Large intestine (tissue), 12 donors: ENCODE measurements at places on chromosomes 3 and 15. TPM values are rescaled to one million over a fixed set of nuclear protein-coding genes. Genes with fewer than 3 reads are reported as not detected.

- no peak for DNase-seq
These were observed 119.9 kb upstream of the GAP43 start for GRCh38 chr3:115503394-115503793.

DNA sequence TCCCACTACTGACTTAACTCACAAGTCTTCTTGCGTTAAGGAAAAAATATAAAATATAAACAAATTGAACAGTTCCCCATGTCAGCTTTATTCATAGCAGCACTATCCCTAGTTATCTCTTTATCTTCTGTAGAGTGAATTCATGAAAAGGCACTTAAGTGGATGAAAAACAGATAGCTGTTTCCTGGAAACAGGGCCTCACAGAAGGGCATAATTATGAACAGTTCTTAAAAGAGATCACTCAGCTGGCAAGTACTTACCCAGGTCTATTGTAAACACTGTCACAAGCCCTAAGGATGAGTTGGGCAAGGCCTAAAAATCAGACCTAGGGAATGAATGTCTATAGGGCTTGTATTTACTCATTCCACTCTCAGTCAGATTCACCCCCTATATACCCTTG lies 10.7 kb downstream of the MB21D2 start:
- DNase-seq = no peak

- DNase-seq = no peak
These were observed 57.2 kb upstream of the UBE2E1 start for GRCh38 chr3:23748398-23749110.

- no peak for DNase-seq
These were observed 1.4 kb downstream of the PGPEP1L start for GRCh38 chr15:99006146-99006545.

DNA sequence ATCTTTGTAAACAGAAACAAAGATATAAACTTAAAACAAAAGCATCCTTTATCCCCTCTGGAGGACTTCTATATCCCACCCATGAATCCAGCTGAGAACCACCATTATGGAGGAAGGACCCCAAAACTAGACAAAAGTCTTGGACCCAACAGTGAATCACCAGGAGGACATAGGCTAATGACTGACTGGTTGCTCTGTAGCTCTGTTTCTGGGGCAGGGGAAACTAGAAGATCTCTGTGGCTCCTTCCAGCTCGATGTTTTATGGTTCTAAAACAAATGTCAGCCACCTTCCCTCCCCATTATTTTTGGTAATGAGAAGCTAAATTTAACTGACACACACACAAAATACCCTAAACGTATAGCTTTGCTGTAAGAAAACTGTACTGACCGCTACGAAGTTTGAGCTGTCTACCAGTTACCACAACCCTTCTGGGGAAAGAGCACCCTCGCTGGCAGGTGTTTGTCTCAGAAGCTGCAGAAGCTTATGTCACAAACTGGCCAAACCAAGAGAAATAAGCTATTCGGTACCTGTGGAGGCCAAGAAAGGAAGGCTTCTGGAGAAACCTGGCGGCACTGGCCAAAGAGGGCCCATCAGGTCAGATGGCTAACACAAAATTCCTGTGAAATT lies 36.4 kb downstream of the MB21D2 start:
- DNase-seq = no peak

- DNase-seq = peak; percentile 33
These were observed 186.6 kb downstream of the TIGIT start for GRCh38 chr3:114480442-114480841.

DNA sequence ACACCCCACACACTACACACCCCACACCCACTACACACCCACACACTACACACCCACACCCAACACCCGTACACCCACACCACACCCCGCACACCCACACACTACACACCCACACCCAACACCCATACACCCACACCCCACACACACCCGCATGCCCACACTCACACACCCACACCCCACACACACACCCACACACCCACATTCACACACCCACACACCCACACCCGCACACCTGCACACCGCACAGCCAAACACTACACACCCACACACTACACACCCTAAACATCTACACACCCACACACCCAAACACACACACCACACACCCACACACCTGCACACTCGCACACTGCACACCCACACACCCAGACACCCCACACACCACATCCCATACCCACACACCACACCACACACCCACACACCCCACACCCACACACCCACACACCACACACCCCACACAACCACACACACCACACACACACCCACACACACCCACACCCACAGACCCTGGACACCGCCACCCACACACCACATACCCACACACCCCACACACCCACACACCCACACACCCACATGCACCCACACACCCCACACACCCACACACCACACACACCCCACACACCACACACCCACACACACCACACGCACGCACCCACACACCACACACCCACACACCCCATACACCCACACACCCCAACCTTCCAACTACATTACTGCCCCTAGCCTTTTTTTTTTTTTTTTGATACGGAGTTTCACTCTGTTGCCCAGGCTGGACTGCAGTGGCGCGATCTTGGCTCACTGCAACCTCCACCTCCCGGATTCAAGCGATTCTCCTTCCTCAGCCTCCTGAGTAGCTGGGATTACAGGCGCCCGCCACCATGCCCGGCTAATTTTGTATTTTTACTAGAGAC lies 16.9 kb downstream of the CEP19 start:
- no peak for DNase-seq

DNA sequence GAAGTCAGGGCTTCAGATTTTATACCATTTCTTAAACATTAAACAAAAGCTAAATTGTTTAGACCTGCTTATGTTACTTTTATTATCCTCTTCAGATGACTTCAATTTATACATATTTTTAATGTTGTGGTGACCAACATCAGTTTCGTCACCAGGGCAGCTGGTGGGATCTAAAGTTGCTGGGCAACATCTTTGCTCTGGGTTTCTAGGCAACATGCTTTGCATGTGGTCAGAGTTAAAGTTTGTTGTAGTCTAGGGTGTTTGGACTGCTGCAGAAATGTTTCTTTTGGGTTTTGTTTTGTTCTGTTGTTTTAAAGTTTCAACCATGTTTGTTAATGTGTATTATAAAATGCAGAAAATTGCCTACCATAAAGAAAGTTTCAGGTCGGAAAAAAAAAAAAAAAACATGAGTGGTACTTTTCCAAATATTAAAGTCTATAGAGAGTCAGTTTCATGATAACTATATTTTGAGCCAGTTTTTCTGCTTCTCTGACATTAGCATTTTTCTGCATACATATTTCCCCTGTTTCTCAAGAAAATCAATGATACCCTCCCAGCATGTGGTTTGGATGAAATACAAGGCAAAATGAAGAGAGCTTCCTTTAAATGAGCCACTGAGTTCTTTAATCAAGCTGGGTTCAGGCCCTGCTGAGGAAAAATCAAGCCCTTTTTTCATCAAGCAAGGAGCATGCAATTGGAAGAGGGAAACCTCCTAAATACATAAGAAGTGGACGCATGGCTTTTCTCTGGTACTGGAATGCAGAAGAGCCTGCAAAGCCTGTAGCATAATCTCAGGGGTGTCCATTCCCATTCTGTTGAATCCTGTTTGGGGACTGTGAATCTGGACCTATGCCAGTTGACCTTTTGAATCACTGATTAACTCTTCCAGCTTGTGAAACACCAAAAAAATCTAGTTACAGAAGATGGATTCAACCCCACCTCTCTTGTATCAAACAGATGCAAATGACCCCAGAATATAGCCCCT lies 35.0 kb upstream of the VGLL3 start:
- DNase-seq = no peak

DNA sequence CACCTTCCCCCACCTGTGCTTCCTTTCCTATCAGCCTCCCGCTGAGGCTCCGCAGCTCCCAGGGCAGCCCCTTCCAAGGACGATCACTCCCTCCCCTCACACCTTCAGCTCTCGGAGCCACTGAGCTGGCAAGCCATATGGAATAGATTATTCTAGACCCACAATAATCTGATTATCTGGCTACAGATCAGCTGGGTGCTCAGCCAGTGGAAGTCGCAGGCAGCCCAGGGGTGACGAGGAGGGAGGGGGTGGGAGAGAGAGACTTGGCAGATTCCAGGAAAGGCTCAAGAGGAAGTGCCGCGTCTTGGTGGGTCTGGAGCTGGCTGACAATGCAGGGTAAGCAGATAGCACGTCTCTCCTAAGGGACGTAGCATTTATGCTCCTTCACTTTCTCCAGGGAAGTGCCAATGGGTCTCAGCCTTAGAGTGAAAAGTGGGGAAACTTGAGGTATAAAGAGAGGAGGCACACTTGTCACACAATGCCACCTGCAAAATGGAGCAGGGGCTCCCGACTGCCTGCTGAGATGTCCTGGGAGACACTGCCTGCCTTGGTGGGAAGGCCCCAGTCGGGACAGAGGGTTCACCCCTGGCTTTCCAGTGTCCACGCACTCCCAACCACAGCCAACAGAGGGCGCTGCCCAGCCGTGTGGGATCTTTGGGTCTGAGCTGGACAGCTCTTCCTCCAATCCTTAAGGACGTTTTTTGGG lies 9.4 kb upstream of the MESP1 start:
- DNase-seq = peak; percentile 62

- no peak for DNase-seq
These were observed 6.8 kb downstream of the CD96 start for GRCh38 chr3:111548756-111549155.

- DNase-seq = no peak
These were observed 117.2 kb upstream of the LRRC3B start for GRCh38 chr3:26505399-26505798.

GRCh38 chr3:129318921-129319320 lies 40.3 kb downstream of the HMCES start:
- DNase-seq = no peak

DNA sequence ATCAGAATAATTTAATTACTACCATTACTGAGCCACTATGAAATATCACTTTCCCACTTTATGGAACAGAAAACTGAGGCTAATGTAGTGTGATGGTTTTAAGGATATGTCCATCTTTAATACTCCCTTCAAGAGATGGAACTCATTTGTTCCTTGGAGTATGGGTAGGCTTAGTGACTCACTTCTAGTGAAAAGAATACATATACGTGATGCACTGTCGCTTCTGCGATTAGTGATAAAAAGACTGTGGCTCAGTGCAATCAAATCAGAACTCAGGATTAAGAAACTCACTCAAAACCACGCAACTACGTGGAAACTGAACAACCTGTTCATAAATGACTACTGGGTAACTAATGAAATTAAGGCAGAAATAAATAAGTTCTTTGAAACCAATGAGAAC lies 216.6 kb downstream of the SUCLG2 start:
- no peak for DNase-seq

DNA sequence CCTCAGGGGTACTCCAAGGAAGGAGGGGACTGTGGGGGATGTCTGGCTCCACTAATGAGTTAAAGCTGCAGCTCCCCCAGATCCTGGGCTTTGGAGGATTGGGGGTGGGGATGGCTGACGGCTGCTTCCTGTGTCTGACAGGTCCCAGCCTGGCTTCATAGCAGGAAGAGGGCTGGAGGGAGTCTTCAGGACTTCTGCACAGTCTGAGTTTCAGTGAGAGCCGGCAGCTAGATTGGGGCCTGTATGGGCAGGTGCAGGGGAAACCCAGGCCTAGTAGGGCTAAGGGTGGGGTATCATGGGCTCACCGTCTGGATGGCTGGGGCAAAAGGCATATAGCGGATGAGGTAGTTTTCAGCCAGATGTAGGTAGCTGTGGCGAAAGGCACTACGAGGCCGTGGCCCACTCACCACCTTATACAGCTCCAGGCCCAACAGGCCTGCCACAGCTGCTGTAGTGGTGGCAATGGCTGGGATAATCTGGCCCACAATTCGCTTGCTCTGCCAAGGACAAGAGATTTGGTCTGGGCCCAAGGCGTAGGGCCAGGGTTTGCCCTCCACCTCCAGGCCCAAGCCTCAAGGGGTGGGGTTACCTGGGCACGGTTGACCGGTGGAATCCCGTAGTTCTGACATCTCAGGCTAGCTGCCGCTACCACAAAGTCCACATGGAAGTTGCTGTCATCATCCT lies 4.5 kb downstream of the INKA1 start:
- no peak for DNase-seq

DNA sequence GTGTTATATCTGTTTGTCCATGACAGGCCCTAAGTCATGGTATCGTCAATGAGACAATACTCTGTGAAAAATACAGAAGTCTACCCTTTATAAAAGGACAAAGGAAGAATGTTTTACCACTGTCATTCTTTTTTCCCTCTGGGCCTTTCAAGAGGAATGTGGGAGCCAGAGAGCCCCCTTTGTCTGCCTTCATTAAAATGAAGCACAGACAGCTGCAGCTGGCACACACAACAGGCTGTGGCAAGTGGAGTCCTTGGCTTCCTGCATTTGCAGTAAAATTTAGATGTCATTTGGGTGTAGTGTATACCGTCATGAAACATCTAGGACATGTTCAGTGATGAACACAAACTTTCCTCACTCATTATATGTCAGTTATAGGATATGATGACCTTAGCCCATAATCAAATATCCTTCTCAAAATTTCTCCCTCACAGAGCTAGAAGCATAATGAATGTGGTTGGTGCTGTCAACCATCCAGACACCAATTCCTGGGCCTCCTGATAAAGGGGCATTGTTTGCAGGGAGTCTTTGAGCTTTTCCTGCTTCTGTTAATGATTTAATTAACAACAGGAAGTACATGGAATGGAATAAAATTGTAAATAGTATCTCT lies 76.4 kb downstream of the DHX36 start:
- no peak for DNase-seq

- DNase-seq = no peak
These were observed 730 bp downstream of the ZKSCAN7 start for GRCh38 chr3:44555723-44556122.

DNA sequence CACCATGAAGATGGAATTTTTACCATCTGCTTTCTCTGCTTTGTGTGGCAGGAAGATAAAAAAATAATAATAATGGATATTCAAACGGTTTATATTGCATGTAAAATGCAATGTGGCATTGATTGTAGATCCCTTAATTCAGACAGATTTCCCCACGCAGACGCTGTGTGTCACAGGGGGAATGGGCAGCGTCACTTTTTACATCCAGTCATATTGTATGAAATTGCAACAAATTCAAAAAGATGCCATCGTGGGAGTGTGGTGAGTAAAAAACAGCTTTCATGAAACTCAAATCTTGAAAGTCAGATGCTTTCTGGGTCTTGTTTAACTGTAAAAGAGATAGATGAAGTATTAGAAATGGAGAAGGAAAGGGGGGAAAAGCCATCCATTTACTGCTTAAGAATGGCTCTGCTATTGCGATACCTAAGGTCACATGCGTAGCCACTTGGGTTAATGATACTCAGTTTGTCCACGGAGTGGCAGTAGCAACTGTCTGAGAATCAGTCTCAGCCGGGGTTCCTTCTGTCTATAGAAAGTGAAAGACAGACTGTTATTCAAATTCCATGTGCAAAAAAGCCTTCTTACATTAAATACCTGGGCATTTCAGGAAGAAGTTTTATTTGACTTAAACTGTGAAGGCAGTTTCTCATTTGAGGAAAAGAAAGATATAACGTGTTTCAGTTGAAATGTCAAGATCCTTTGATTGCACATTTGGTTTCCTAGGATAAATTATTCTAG lies 28.5 kb downstream of the BTD start:
- peak; percentile 59 for DNase-seq

GRCh38 chr15:31160297-31160696 lies 58.8 kb upstream of the TRPM1 start:
- no peak for DNase-seq

GRCh38 chr3:53688989-53689388 lies 157.2 kb downstream of the CHDH start:
- no peak for DNase-seq

GRCh38 chr3:9109568-9109914 lies 139.9 kb downstream of the SRGAP3 start:
- DNase-seq = no peak

The RAD51 gene
- polyA plus RNA-seq = 8.1 TPM

The C3orf22 gene
- 0.63 TPM for polyA plus RNA-seq

The SETMAR gene
- polyA plus RNA-seq = 15.5 TPM

The TGM4 gene
- polyA plus RNA-seq = 0.04 TPM

The C3orf20 gene
- not detected for polyA plus RNA-seq

The SLC12A1 gene
- polyA plus RNA-seq = 0.10 TPM

The DLL4 gene
- 12.3 TPM for polyA plus RNA-seq

The RLBP1 gene
- polyA plus RNA-seq = 2.8 TPM

The MAP1A gene
- polyA plus RNA-seq = 5.4 TPM
